ENCODE measurements at places on chromosomes 16 and 17. TPM values are rescaled to one million over a fixed set of nuclear protein-coding genes. Genes with fewer than 3 reads are reported as not detected.

GRCh38 chr17:56175299-56175955 is 22.2 kb downstream of the ANKFN1 start:
- DNase-seq, result no peak

- no peak for DNase-seq
Measured at GRCh38 chr17:66018786-66019185, 173.1 kb downstream of the CEP112 start.

DNA sequence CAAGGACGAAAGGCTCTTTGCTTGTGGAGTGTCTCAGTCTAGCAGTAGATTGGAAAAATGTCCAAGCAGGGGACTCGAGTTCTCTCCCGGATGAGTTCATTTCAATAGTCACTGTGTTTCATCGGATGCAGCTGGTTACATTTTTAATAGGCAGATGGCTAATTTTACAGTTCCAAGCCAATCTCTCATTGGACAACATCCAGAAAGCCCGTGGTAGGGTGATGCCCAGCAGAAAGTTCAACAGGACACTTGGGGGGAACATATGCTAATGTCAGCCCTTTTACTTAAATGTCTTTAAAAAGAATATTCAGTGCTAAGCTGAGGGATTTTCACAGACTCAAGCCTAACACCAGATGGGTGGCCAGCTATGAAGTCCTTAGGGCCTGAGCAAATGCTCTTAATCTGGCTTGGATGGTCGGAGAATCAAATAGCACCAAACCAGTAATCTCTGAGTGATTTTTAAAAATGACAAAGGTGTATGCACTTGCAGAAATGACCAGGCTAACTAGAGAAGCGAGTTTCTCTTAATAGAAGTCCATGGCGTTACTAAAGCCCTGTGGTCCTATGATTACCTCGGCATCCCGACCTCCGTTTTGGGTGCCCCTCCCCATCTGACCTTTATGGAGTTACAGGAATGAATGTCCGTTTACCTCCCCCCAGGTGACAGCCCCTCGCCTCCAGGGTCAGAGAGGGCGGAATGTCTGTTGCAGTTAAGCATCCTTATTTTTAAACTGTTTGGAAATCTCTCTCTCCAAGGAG is 289.2 kb upstream of the SALL1 start:
- DNase-seq, result no peak

- no peak for DNase-seq
Measured at GRCh38 chr16:11205065-11205699, 50.8 kb downstream of the SOCS1 start.

KCNG4 gene
- not detected for total RNA-seq

DUXB gene
- total RNA-seq, result not detected
